ENCODE measurements at places on chromosomes 5 and 9.

DNA sequence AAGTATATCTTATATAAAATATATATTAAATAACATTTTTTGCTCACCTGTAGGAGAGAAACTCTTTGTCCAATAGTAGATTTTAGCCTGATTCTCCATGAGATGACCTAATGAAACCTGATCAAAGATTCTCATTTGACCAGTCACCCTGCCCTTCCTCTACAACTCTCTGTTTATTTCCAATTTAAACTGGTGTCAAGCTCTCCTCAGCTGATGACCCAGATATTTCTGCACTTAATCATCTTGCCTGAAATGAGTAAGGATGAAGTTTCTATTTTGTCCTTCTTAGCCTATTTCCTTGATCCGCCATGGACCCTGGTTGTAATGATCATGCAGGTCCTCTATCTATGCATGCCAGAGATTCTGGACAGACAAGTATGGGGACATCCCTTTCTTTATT lies 179.3 kb upstream of the FGF10 start:
- no peak for DNase-seq

GRCh38 chr5:93610581-93611272 lies 27.7 kb downstream of the NR2F1 start:
- DNase-seq = no peak

DNA sequence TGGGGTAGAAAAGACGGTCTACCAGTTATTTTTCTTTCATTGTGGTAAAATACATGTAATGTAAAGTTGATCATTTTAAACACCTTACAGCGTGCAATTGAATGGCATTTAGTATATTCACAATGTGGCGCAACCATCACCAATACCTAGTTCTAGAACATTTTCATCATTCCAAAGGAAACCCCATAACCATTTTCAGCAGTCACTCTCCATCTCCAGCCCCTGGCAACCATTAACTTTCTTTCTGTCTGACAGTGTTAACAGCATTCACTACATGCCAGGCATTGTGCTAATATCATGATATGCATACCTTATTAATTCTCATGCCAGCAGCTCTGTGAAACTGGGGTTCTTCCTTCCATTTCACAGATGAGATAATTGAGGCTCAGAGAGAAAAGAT lies 32.0 kb downstream of the PTGS1 start:
- no peak for DNase-seq

DNA sequence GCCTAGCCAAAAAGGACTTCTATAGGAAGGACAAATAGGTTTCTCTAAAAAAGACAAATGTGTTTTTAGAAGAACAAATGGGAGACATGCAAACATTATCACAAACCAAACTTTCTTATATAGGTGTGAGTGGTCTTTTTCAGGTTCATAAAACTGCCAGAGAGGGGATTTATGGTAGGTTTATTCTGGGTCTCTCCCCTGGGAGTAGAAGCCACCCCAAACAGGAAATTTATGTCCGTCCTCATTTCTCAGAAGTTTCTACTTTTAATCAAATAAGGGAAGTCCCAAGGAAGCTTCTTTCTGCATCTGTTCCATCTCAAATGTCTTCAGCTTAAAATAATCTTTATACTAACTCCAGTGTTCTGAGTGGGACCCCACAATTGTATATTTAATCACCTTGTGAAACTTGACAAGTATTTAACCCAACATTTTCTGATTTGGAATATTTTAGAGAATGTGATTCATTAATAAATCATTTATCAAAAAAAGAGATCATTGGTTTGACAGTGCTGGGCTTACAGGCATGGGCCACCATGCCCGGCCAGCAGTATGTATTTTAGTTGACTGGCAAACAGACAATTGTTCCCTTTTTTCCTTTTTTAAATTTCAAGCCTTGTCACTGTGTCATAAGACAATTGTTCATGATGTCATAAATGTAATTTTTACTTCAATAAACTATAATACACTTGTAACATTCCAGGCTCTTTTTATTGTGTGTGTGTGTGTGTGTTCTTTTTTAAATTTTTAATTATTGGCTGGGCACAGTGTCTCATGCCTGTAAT lies 44.6 kb upstream of the GLDC start:
- no peak for DNase-seq

DNA sequence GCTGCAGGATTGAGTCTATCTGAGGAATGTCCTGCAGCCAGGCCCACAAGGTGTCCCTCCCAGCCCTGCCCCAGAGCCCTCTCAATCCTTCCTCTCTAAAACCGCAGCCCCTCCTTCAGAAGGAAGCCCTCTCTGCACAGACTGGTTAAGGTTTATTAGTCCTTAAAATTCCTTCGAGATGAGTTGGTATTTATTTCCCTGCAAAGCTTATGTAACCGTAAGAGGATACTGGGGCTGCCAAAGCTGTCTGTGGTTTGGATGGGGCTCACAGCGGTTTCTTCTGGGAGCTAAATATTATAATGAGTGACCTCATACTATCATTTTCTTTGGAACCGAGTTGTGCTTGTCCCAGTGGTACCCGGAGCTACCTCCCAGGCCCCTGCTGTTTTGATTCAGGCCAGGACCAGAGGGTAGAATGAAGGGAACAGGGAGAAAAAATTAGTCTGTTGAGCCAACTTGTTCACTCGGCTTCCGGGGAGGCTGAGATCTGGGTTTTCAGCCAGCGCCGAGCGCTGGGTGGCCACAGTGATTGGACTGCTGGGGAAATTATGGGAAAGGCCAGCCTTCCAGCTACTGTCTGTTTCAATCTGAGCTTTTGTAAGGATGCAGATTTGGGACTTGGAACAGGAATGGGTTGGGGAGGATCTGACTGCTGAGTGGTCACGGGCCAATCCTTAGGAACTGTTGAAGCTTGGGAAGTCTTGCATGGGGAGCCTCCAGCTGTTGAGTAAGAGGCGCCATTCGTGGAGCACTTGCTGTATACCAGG lies 107.5 kb downstream of the NDFIP1 start:
- no peak for DNase-seq

GRCh38 chr9:18368206-18368605 lies 105.7 kb upstream of the ADAMTSL1 start:
- no peak for DNase-seq

- no peak for DNase-seq
These were observed 92.9 kb upstream of the LPAR1 start for GRCh38 chr9:111131211-111131610.

DNA sequence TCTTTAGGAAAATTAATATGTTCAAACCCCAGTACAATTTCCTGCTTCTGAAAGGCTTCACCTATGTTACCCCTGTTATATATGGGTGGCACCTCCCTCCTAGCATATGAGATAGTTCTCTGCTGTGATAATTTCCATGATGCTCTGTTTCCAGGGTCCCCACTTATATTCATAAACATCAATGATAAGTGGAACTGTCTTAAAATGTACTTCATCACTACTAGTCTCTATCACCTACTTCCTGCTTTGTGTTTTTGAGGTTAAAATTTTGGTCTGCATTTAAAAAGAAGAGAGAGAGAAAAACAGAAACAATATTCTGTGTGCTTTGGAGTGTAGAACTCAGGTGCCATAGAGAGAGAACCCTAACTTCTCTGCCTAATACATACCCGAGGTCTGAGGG lies 234.7 kb downstream of the HTR1A start:
- DNase-seq = no peak

All from activated T-cell treated with anti-CD3 and anti-CD28 coated beads, Interleukin-2, amount 50 U/mL, for 24 hours (primary cell).